ENCODE measurements at places on chromosomes 6 and 20.

GRCh38 chr20:63442100-63442493 is 30.4 kb downstream of the KCNQ2 start:
- peak; percentile 33 for DNase-seq

GRCh38 chr6:50591135-50591534 is 122.2 kb upstream of the TFAP2D start:
- no peak for DNase-seq

GRCh38 chr6:167152862-167153261 is 4.9 kb downstream of the GPR31 start:
- no peak for DNase-seq

DNA sequence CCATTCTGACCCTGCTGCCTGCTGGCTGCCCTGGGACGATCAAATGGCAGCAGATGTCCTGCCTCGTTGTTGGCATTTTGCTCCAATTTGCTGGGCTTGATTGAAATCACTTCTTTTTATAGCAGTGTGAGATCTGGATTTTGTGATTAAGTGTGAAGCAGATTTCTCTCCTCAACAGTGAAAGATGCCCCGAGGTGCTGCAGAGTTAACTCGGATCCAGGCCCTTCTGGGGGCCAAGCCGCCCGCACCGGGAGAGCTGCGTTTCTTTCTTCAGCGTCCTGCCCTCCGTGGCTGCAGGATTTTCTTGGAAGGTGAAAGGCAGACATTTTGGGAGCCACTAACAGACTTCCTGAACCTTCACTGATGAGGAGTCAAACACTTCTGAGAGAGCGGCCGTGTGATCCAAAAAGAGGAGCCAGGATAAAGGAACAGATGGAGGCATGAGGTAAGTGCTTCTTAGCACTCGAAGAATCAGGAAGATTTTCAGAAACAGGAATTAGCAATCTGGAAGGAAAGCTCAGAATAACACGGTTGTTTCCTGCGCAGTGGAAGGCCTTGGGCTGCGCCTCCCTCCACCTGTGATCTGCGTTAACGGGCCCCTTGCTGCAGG is 139.5 kb upstream of the AFDN start:
- no peak for DNase-seq

DNA sequence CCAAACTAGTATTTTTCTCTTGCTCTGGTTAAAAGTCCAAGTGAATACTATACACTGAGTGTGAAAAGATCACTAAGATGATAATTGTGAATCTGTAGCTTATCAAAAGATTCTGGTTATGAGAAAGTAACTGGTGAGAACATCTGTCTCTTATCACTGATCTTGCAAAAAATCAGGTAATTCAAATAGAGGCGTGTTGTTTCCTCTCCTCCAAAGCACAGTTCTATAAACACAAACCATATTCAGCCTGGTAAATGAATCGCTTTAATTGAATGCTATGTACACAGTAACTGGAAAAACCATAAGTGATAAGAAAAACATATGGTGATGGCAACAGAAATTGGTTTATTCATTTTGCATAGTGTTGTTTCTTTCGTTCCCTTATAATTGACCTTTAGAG is 161.0 kb downstream of the RALGAPA2 start:
- no peak for DNase-seq
